Activated naive CD8-positive, alpha-beta T cell treated with anti-CD3 and anti-CD28 coated beads for 36 hours (primary cell): ENCODE measurements at places on chromosomes 5 and 9. TPM values are rescaled to one million over a fixed set of nuclear protein-coding genes. Genes with fewer than 3 reads are reported as not detected.

The FAM53C gene
- total RNA-seq = 34.3 TPM

The ADGRV1 gene
- total RNA-seq = not detected

The PRR16 gene
- not detected for total RNA-seq

The S100Z gene
- not detected for total RNA-seq

The FOCAD gene
- 27.2 TPM for total RNA-seq

The GZMA gene
- total RNA-seq = 1.6 TPM

The TRIM41 gene
- 37.6 TPM for total RNA-seq

The TEK gene
- not detected for total RNA-seq

The ZNF618 gene
- 0.27 TPM for total RNA-seq

The GDF9 gene
- 0.26 TPM for total RNA-seq

The TNFSF8 gene
- 57.3 TPM for total RNA-seq

The ADAMTS12 gene
- not detected for total RNA-seq

The COQ4 gene
- 41.4 TPM for total RNA-seq

The HTR4 gene
- total RNA-seq = not detected

The IFNA10 gene
- not detected for total RNA-seq

The EIF4E1B gene
- not detected for total RNA-seq

The MEF2C gene
- 2.1 TPM for total RNA-seq

The SH3RF2 gene
- total RNA-seq = not detected

The SAXO1 gene
- not detected for total RNA-seq

The NTNG2 gene
- total RNA-seq = 1.2 TPM

The FAM114A2 gene
- 28.9 TPM for total RNA-seq

The SPINK7 gene
- not detected for total RNA-seq

The CFAP77 gene
- not detected for total RNA-seq

The DRD1 gene
- not detected for total RNA-seq

The CDH9 gene
- total RNA-seq = not detected

The CA9 gene
- total RNA-seq = 2.7 TPM

The GRM6 gene
- total RNA-seq = not detected

The BSPRY gene
- 12.2 TPM for total RNA-seq

The PCA3 gene
- not detected for total RNA-seq

The MARCHF11 gene
- not detected for total RNA-seq

The RBM18 gene
- total RNA-seq = 35.1 TPM

The DDX4 gene
- total RNA-seq = not detected

The GRXCR2 gene
- not detected for total RNA-seq

The PIK3R1 gene
- total RNA-seq = 41.6 TPM

The ADAM19 gene
- total RNA-seq = 3.5 TPM

The OTP gene
- total RNA-seq = not detected

The GALNT10 gene
- total RNA-seq = 16.8 TPM

The NR6A1 gene
- total RNA-seq = 1.3 TPM

The WHRN gene
- 4.6 TPM for total RNA-seq

The SLC34A3 gene
- not detected for total RNA-seq

The MRPL36 gene
- total RNA-seq = 104 TPM

The DYNC2I2 gene
- 38.1 TPM for total RNA-seq

The PCDHGC5 gene
- not detected for total RNA-seq

The LCN15 gene
- total RNA-seq = not detected

The CAMK4 gene
- total RNA-seq = 66.6 TPM

The GRIN3A gene
- total RNA-seq = not detected

The PLK2 gene
- 4.1 TPM for total RNA-seq

The TLE1 gene
- 0.16 TPM for total RNA-seq

The NNT gene
- total RNA-seq = 69.7 TPM

The OCLN gene
- 0.43 TPM for total RNA-seq

The TTC39B gene
- 16.2 TPM for total RNA-seq

The ROR2 gene
- total RNA-seq = not detected

The LPCAT1 gene
- total RNA-seq = 49.6 TPM

The LMNB1 gene
- 231 TPM for total RNA-seq
